Activated naive CD8-positive, alpha-beta T cell treated with anti-CD3 and anti-CD28 coated beads, Interleukin-2, amount 10 ng/mL, durations not matched to agents 7 days and 5 days (primary cell): ENCODE measurements at places on chromosomes 13 and 19.

GRCh38 chr13:68850160-68850559 is 1257.5 kb upstream of the ATXN8OS start:
- no peak for DNase-seq

- no peak for DNase-seq
These were observed 669.9 kb upstream of the PCDH20 start for GRCh38 chr13:62085337-62086229.

GRCh38 chr13:20408181-20408580 is 117.5 kb downstream of the CRYL1 start:
- DNase-seq: no peak

GRCh38 chr19:19423322-19423721 is 17.8 kb downstream of the GATAD2A start:
- DNase-seq: no peak

DNA sequence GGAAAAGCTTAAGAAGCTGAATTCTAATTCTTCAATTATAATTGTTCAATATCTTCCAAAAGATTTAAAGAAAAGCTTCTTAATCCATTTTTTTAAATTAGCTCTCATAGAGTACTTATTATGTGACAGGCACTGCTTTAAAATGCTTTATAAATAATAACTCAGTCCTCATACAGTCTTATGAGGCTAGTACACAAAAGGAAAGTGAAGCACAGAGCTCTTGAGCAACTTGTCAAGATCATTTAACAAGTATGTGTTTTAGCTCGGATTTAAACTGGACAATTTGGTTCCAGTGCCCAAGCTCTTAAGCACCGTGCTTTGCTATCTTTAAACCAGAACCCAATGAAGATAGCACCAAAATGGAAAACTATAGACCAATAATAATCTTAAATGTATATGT is 106.1 kb downstream of the DHRS12 start:
- no peak for DNase-seq

DNA sequence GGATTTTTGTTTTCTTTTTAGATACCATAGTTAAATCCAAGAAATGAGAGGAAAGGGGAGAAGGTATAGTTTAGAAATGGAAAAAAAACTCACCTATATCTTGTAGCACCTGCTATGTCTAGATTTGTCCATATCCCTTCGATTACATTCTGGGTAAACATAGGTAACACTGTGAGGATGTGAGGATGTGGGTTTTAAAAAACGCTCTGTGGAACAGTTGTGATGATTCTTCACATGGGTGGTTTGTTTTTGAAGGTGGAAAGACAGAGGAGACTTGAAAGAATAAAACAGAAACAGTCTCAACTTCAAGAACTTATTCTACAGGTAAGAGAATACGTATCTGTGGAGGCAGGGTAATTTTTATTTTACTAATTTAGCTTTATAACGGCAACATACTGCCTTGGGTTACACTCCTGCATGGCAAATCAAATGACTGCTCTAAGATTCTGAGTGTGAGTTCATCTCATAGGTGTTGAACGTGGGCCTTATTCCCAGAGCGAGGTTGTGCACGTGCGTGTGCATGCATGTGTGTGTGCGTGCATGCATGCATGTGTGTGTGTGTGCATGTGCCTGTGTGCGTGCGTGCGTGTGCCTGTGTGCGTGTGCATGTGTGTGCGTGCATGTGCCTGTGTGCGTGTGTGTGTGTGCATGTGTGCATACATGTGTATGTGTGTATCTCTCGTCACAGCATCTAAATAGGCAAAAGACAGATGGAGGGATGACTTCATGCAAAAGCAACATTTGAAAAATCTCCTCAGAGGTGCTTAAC is 23.5 kb downstream of the ATP4B start:
- no peak for DNase-seq

GRCh38 chr19:7748756-7749155 is 1.4 kb upstream of the CD209 start:
- DNase-seq: no peak

DNA sequence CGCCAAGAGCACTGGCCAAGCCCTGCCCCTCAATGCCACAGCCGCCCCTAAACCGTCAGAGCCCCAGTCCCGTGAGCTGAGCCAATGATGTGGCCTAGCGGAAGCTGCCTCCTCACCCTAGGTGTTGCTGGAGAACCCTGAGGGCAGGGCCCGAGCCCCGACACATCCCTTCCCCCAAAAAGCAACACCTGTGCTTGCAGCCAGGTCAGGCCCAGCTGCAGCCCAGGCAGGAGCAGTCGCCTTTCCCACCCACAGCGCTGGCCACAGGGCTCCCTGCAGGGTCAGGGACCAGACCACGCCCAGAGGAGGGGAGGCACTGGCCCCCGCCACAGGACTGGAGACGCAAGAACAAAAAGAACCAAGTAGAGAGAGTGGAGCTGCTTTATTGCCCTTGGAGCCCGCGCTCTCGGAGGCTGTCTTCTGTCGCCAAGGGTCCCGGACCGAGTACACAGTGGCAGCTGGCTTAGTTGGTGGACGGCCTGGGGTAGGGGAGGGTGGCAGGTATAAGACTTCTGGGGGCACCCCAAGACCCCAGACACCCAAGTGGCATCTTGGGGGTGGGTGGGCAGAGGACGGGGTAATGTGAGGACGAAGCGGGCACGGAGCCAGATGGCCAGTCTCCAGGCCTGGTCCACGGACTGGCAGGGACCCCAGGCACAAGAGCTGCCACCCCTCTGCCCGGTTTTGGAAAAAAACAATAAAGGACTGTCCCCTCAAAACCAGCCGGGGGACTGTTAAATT is 3.3 kb downstream of the P2RY11 start:
- DNase-seq: no peak

DNA sequence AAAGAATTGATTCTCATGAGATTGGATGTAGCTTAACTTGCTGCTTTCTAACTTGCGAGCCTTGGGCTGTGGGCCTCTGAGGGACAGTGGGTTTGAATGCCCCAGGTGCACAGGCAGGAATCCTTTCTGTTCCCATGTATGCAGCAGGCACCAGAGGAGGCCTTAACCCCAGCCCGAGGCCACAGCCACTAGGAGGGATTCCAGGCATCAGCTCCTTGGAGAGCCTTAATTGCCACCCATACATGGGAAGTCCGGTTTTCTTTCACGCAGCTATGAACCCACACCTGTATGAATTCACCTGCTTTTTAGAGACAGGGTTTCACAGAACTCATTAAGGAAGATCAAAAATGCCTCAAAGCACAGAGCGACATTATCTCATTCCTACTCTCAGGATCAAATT is 117.9 kb downstream of the CRYL1 start:
- DNase-seq: no peak

GRCh38 chr13:66635526-66635925 is 594.6 kb downstream of the PCDH9 start:
- DNase-seq: no peak

- DNase-seq: peak; percentile 63
These were observed at the start of gene ICAM5 for GRCh38 chr19:10289836-10290356. ICAM5 (plus strand) TSS chr19:10289952; CDS start chr19:10290044, 92 bp downstream.

DNA sequence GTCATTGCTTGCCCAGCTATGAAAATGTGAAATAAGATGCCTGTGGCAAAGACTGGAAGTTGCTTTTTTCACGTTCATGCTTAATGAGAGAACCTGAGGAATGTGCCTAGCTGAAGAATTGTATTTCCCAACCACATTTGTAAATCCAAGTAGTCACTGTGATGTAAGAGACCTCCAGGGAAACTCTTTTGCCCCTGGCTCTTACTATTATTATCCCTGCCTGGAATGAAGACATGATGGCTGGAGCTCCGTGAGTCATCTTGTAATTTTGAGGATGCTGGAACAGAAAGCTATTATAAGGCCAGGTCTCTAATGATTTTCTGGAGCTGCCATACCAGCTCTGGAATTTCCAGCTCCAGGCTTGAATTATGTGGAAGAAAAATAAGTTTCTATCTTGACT is 894.3 kb downstream of the DIAPH3 start:
- DNase-seq: no peak

GRCh38 chr13:112587212-112587763 is 665 bp downstream of the TUBGCP3 start:
- DNase-seq: peak; percentile 73

DNA sequence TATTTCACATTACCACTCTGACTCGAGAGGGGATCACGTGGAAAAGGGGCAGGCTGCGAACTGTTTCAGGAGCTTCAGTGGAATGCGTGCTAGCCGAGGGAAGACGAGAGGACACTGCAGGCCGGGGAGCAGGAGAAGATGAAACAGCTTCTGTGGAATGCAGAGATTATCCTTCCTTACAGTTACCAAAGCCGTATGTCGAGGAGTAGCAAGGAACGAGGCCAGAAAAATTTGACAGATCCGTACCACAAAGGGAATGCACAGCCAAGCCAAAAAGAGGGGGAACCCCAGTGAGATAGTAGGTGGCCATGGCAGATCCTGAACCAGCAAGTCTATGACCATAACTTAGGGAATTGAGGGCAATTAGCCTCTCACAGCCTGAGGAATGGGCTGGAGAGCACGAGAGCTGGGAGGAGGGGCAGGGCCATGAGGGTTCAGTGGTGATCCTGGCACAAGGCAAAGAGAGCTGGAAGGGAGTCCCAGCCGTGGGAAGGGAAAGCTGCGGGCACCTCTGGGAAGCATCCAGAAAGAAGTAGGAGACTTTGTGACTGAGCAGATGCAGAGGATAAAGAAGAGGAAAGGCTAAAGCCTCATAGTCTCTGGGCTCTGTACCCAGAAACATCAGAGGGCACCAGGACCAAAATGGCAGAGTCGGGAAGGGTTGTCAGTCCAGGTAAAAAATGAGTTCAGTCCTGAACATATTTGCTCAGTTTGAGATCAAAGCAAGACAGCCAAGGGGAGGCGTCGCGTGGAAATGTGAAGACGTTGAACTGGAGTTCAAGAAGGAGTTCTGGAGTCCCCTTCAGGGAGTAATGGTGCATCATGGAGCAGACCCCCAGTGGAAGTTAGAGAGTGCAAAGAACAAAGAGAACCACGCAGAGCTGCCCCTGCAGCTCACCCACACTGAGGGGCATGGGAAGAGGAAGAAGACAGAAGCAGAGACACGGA is 5.1 kb downstream of the COL4A1 start:
- DNase-seq: no peak

DNA sequence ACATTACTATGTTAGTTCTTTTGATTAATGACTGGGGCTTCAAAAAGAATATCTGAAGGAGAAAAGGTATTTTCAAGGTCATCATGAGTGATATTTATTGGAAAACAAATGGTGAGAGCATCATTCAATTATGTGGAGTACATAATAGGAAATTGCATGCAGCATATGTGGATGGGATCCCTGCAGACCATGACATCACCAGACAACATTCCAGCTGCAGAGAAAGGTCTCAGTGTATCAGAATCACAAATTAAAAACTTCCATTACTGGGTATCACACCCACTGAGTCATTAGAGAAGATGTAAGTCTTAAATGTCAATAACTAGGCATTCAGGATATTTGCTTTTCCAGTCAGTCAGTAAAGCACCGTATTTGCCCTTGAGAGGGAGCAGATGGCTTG is 574.4 kb upstream of the SLC10A2 start:
- DNase-seq: no peak

GRCh38 chr13:75359266-75359665 is 122.7 kb downstream of the TBC1D4 start:
- no peak for DNase-seq

- DNase-seq: no peak
These were observed 183.4 kb downstream of the USP12 start for GRCh38 chr13:26988059-26988769.

- DNase-seq: no peak
These were observed 8.3 kb downstream of the EFNA2 start for GRCh38 chr19:1293782-1294604.

GRCh38 chr13:57634839-57635165 is 3.3 kb downstream of the PCDH17 start:
- no peak for DNase-seq

- no peak for DNase-seq
These were observed 14.6 kb upstream of the CEACAM20 start for GRCh38 chr19:44544031-44544430.

GRCh38 chr13:89490661-89491060 is 1819.5 kb downstream of the SLITRK5 start:
- no peak for DNase-seq

DNA sequence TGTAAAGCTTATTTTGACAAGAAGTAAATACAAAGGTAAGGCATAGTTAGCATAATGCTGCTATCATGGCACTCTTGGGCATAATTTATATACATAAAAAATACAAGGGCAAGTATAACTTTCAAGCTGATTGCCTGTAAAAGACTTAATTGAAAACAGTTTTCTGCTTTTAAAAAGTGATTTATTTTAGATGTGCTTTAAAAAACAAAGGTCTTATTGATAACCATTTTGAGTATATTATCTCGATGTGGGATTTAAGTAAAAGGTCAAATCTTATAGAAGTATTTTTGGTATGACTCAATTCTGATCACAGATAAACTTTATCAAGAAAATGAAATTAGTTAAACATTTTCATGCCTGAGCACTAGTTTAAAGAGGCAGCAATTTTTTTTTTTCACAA is 175.8 kb downstream of the KCNRG start:
- DNase-seq: no peak

DNA sequence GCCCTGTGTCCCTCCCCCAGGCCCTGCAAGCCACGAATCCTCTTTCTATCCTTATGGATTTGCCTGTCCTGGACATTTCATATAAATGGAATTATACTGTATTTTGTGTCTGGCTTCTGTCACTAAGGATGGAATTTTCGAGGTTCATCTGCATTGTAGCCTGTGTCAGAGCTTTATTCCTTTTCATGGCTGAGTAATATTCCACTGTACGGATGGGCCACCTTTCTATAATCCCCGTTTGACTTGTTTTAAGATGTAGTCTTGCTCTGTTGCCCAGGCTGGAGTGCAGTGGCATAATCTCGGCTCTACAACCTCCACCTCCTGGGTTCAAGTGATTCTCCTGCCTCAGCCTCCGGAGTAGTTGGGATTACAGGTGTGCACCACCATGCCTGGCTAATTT is 3.9 kb upstream of the KDM4B start:
- no peak for DNase-seq

DNA sequence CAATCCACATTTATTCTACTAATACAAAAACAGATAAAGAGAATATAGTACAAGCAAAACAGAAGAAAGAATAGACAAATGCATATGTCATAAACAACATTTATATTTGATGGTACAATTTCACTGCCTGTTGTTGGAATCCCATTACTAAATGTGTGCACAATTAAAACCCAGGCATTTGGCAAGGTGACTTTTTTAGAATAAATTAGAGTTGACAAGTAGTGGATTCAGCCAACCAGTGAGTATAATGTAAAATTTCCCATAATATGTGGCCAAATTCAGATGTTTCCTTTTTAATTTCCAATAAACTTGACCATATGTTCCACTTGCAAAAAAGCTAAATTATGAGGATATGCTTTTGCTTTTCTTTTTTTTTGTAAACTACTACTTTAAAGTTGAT is 1578.8 kb downstream of the OLFM4 start:
- no peak for DNase-seq

DNA sequence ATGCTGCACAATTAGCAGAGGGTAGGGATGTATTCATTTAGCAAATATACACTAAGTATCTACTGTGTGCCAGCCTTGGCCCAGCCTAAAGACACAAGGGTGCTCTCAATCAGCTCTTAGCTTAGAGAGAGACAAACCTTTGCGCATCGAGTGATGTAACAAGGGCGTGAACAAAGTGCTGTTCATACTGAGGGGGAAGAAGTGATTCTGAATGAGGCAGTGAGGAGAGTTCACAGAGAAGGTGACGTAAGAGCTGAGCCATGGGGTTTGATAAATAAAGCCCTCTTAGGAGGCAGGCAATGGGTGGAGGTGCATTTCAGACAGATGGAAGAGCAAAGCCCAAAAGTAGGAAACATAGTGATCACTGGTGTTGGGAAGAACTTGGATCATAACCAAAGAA is 68.5 kb downstream of the FLT1 start:
- no peak for DNase-seq
